ENCODE measurements at places on chromosomes 13 and 19. TPM values are rescaled to one million over a fixed set of nuclear protein-coding genes. Genes with fewer than 3 reads are reported as not detected.

GRCh38 chr19:33796164-33796875 is at the start of gene KCTD15:
Gene KCTD15, plus strand, starts transcription at chr19:33796870. Its CDS starts 3,585 bp downstream, at chr19:33800455.
- H3K4me1 ChIP-seq: peaks cover 14% of the 10 kb centered on the region
- peak within 1 kb of the TSS; percentile 55 for H3K4me3 ChIP-seq
- H3K27me3 ChIP-seq: peaks cover 41% of the 10 kb centered on the region
- DNase-seq: peak; percentile 57
- no peaks in the 10 kb centered on the region for H3K36me3 ChIP-seq

GRCh38 chr19:15108845-15109767 is 1.9 kb downstream of the SYDE1 start:
- no peak for DNase-seq
- H3K27ac ChIP-seq: no peak overlapping the region
- H3K36me3 ChIP-seq: no peaks in the 10 kb centered on the region
- no peak overlapping the region for H3K4me3 ChIP-seq

GRCh38 chr19:23867895-23868294 is 46.8 kb upstream of the ZNF726 start:
- no peak overlapping the region for H3K4me3 ChIP-seq
- no peaks in the 10 kb centered on the region for H3K27me3 ChIP-seq
- no peaks in the 10 kb centered on the region for H3K4me1 ChIP-seq
- no peak overlapping the region for H3K27ac ChIP-seq
- no peaks in the 10 kb centered on the region for H3K36me3 ChIP-seq

GRCh38 chr13:114140906-114141250 is 8.5 kb upstream of the RASA3 start:
- H3K4me3 ChIP-seq: no peak overlapping the region
- peak overlapping the region; percentile 31 for H3K27ac ChIP-seq
- H3K36me3 ChIP-seq: no peaks in the 10 kb centered on the region
- DNase-seq: peak; percentile 74
- peaks cover 64% of the 10 kb centered on the region for H3K4me1 ChIP-seq

GRCh38 chr13:79647533-79647932 is 166.6 kb downstream of the NDFIP2 start:
- no peaks in the 10 kb centered on the region for H3K36me3 ChIP-seq
- H3K4me1 ChIP-seq: no peaks in the 10 kb centered on the region
- no peak overlapping the region for H3K27ac ChIP-seq
- H3K27me3 ChIP-seq: no peaks in the 10 kb centered on the region

DNA sequence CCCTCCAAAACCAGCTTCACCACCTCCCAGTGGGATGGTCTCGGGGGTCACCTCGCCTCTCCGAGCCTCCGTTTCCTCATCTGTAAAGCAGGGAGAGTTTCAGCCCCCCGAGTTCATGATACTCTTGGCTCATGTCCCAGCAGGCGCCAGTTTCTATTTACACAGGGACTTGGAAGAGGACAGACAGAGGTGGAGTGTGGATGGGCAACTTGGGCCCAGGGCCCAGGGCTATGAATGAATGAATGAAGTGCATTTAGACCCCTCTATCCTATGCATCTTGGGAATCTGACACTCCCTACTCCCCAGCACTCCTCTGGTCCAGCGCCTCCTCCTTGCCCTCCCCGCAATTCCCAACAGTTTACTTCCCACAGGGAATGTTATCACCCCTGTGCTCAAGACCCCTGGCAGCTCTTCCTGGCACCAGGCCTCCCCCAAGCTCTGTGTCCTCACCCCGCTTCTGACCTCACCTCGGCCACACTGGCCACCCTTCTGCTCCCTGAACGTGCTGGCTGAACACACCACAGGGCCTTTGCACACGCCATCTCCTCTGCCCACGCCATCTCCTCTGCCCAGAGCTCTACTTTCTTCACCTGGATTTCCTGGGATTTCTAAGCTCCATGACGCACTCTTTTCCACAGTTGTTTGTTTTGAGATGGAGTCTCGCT is 4.9 kb upstream of the C2CD4C start:
- no peak overlapping the region for H3K27ac ChIP-seq
- H3K27me3 ChIP-seq: peaks cover 4% of the 10 kb centered on the region
- no peaks in the 10 kb centered on the region for H3K36me3 ChIP-seq
- H3K4me3 ChIP-seq: no peak overlapping the region

GRCh38 chr13:111165241-111166010 is 50.3 kb downstream of the ARHGEF7 start:
- no peaks in the 10 kb centered on the region for H3K27me3 ChIP-seq
- no peak overlapping the region for H3K4me3 ChIP-seq
- H3K4me1 ChIP-seq: peaks cover 62% of the 10 kb centered on the region
- peaks cover 25% of the 10 kb centered on the region for H3K36me3 ChIP-seq
- no peak overlapping the region for H3K27ac ChIP-seq
- DNase-seq: no peak

DNA sequence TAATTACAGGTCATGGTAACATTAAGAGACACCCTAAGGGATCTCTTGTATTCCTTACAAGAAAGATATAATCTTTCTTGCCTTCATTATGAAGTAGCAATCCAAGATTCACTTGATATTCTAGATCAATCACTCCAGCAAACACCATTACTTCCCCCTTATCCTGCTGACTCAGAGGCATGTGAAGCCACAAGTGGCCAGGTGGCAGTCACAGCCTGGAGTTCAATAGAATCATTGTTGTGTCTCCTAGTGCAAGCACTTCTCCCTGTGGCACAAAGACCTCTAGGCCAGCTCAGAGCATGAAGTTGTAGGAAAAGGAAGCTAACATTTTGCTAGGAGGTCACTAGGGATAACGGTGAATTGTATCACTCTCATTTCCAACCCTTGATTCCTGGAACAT is 864.3 kb upstream of the ATXN8OS start:
- H3K4me3 ChIP-seq: no peak overlapping the region
- no peaks in the 10 kb centered on the region for H3K4me1 ChIP-seq
- no peaks in the 10 kb centered on the region for H3K36me3 ChIP-seq
- H3K27ac ChIP-seq: no peak overlapping the region
- no peak for DNase-seq

- no peak for DNase-seq
- H3K36me3 ChIP-seq: no peaks in the 10 kb centered on the region
- no peaks in the 10 kb centered on the region for H3K27me3 ChIP-seq
- H3K27ac ChIP-seq: no peak overlapping the region
These were observed 344.0 kb downstream of the MTUS2 start for GRCh38 chr13:29164116-29164515.

DNA sequence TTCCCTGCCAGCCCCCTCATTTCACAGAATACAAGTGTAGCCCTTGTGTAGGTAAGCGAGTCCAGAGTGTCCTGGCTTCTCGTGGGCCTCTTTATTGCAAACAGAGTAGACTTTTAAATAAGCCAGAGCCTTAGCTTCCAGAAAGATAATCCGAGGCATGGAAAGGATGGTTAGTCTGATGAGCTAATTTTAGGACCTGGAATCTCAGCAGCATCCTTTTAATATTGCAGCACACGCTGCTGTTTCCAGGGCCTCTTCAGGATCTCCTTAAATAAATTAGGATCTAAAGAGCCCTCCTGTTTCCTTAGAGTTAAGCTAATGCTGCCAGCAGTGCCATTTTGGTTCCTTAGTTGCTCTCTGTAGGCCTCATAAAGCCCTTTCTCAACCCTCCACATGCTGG is 99.2 kb downstream of the RFC3 start:
- no peak for DNase-seq
- H3K27me3 ChIP-seq: no peaks in the 10 kb centered on the region
- no peaks in the 10 kb centered on the region for H3K36me3 ChIP-seq
- no peaks in the 10 kb centered on the region for H3K4me1 ChIP-seq
- H3K27ac ChIP-seq: no peak overlapping the region

DNA sequence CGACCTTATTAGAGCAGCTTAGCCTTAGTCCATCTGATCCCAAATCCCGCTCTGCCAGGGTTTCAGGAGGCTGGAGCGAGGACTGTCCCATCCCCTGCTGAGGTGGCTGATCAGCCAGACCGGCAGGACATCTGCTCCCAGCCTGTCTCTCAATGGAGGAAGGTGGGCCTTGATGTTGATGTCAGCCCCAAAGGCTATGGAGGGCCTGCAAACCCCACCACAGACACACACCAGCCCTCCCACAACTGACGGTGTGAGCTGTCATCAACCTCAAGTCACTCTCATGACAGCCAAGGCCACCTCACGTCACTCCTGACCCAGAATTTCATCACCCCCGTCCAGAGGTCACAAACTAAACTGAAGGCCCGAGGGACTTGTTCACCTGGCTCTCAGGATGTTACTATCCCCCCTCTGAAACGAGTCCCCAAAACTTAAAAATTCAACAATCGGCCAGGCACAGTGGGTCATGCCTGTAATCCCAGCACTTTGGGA is 25.5 kb downstream of the RHPN2 start:
- no peak overlapping the region for H3K27ac ChIP-seq
- no peak overlapping the region for H3K4me3 ChIP-seq
- no peaks in the 10 kb centered on the region for H3K36me3 ChIP-seq
- no peak for DNase-seq

Gene EXOC3L2
- not detected for total RNA-seq

Gene DZIP1
- not detected for total RNA-seq

Gene TRPC4
- total RNA-seq: not detected

Gene CD209
- not detected for total RNA-seq

Gene MAP4K1
- 415 TPM for total RNA-seq

Gene DACT3
- 0.15 TPM for total RNA-seq

Gene ELL
- 31.4 TPM for total RNA-seq

Gene CEACAM4
- not detected for total RNA-seq

Gene FUT3
- not detected for total RNA-seq

Measured in B cell (primary cell).